Stimulated activated CD4-positive, alpha-beta T cell treated with anti-CD3 and anti-CD28 coated beads, Interleukin-15, amount 100 ng/mL, for 1 hour (primary cell): ENCODE measurements at places on chromosomes 16 and 17.

GRCh38 chr17:59572301-59572924, 7.0 kb downstream of the DHX40 start:
- no peak for DNase-seq

DNA sequence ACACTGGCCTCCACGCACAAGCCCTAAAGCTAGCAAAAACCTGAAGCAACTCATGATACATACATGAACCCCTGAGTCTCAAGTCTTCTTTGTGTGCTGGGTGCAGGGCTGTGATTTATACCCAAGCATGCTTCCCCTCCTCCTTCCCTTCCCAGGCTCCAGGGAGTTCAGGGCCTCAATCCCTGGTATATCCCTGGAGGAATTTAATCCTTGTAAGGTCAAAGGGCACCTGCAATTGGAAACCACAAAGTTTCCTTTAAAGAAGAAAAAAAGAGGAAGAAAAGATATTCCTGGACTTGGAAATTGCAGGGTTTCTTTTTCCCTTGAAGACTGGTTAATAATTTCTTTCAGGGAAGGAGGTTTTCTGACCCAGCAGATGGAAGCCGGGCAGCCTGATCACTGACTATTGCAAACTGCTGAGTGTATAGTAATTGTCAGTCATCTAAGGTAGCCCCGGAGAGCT, 182.3 kb downstream of the AATF start:
- no peak for DNase-seq

DNA sequence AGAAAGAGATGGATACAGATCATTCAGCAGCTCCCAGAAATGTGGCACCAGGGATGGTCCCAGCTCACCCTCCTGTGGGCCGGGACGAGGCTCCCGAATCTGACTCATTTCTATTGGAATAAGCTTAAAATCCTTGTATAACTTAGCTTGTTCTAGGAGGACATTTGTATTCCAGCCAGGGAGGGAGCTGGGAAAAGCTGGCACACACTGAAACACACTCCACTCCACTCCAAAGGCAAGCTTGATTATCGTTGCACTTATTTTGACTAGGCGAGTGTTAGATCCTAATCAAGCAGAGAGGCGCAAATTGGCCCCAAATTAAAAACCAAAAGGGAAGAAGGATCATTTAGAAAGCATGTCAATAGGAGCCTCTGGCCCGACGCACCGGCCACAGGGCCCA, 339.5 kb downstream of the HS3ST4 start:
- no peak for DNase-seq

- DNase-seq, result no peak
These were observed 31.7 kb downstream of the SOCS1 start for GRCh38 chr16:11224096-11224893.

- no peak for DNase-seq
These were observed 207.1 kb upstream of the ASIC2 start for GRCh38 chr17:33500151-33500550.

DNA sequence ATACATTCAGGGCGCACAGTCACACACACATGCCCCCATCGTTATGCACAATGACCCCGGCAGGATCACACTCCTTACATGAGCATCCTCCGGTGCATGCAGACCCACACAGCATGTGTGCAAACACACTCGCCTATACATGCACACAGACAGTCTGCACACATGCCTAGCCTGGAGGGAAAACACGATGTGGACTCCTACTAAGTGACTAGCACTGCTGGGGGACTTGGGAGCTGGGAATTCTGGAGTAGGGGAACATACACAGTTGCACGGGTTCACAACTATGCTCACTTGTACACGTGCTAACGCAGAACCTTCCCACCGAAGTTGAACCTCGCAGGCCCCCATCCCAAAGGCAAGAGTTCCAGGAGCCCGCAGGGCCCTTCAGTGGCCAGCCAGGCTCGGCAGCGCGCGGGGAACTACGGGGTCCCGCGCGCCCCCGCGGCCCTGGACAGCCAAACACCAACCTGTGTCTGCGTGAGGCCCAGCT, 2.0 kb downstream of the DLX3 start:
- DNase-seq, result no peak

- DNase-seq, result no peak
These were observed 168.6 kb downstream of the PMP22 start for GRCh38 chr17:15096511-15096910.

DNA sequence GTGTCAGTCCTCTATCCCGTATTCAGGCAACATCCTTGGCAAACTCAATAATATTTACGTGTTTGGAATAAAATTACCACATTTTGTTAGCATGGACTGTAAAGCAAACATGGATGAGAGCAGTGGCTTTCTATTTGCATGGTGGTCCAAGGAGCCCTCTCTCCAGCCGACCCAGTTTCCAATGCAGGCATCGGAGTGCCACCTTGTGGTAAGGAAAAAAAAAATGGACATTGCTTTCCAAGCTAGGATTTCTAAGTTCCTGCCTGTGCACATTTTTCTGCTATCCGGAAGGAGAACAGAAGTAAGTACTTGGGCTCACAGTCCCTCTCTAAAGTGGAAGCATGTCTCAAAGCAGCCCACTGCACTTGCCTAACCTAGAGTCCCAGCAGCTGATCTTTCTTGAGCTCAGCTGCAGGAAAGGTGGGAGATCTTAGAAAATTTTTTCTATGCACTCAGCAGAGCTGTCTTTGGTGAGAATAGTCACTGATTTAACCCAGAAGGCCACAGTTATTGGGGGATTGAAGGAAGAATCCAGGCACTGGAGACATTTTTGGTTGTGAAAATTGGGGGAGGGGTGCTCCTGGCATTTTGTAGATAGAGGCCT, 46.0 kb upstream of the ERCC4 start:
- DNase-seq, result no peak

DNA sequence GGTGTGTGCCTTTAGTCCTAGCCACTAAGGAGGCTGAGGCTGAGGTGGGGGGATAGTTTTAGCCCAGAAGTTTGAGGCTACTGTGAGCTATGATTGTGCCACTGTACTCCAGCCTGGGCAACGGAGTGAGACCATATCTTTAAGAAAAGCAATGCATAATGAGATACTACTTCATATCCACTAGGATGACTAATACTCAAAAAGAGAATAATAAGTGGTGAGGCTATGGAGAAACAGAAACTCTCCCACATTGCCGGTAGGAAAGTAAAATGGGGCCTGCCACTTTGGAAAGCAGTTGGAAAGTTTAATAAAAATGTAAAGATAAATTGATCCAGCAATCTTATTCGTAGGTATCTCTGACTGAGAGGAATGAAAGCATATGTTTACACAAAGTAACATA, 4.6 kb upstream of the NPIPB2 start:
- no peak for DNase-seq

DNA sequence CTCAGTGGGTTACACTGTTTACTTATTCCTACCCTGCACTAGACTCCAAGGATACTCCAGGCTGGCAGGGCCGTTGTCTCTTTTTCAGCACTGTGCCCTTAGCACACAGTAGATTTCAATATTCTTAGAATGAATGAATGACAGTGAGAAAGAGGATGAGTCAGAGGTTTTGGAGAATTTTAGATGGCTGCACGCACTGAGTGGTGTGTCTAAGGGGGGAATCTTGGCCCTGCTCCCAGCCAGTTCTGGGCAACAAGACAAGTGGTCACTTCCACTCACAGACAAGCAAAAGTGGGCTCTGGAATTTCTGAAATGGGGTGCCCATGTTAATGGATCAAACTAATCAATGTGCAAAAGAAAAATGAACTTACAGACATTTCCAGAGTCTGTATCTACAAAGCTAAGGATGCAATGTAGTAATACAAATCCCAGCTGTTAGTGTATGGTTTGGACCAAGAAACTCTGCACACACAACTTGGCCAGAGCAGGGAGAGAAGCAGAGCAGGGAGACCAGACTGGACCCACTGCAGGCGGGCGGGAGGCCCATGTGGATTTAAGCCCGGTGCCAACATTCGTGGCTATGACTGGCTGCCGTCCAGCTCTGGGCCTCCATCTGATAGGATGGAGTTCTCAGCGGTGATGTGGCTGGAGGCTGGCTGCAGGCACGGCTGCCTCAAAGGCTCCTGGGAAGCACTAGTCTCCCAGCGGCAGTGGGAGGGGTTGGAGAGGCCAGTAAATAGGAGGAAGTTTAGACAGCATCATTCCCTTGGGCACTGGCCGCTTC, 95.6 kb upstream of the CDYL2 start:
- DNase-seq, result no peak

DNA sequence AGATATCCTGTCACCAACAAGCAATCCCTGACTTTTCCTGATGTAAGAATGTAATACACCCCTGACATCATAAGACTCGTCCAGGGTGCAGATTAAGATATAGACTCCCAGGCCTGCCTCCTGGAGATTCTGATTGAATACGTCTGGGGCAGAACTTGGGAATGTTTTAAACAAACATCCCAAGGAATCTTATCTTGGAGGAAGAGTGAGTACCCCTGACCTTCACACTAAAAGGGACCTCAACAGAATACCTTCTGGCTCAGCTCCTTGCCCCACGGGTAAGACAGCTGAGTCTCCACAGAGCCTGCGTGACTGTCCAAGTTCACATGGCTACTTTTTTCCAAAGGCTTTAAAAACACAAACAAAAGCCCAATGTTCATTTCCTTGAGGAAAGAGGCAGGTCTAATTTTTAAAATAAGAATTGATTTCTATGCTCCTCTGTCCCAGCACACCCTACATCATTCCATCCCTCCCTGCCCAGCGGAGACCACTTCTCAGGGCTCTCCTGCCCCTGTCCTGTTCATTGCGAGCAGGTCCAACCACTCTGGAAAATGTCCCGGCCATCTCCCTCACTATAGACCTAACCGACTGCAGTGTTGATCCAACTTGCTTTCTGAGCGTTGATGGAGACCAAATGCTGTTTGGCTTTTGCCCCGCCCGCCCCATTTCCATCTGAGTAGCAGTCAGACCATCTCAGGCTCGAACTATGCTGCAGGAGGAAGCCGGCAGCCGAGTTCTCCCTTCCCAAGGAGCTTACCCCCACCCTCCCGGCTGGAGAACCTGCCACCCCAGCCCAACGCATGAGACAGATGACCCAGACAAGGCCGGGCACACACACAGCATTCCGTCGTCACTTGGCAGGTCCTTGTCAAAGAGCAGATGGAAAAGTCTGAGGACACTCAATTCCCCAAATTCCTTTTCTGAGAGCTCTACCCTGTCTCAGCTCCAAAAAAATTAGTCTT, 44.1 kb upstream of the MYH10 start:
- no peak for DNase-seq

DNA sequence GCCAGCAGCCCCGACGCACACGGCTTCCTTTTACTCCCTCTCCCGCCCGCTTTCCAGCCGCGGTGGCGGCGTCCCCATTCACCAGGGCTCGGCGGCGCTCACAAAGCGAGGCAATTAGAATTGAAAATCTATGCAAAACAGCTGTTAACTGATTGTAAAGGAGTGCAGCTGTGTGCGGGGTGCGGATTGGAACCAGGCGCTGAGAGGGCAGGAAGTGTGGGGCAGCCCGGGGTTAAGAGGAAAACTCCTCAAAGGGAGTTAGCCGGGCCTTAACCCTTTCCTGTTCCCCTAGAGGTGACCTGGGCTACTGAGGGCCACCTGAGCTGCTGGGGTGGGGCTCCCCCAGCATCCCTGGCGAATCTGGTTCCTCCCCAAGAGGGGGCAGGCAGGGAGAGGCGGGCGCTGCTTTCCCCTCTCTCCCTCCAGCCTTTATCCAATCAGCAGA, 5.8 kb upstream of the GSE1 start:
- DNase-seq, result no peak
